ENCODE measurements at places on chromosomes 13 and 19.

DNA sequence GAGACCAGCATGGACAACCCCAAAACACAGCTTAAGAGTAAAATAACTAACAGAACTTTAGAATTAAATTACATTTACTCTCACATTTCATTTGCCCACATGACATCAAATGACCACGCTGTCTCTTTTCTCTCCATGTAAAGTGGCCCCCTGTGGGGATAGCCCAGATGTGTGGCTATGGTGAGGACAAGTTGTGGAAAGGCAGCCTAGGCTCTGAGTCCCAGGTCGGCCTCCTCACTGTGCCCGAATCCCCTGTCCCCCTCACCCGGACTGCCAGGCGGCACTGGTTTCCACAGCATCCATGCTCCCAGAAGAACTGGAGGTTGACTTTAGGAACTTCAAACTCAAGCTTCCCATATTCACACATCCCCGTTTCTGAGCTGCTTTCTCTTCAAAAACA is 111.8 kb upstream of the UQCRFS1 start:
- no peak for DNase-seq

DNA sequence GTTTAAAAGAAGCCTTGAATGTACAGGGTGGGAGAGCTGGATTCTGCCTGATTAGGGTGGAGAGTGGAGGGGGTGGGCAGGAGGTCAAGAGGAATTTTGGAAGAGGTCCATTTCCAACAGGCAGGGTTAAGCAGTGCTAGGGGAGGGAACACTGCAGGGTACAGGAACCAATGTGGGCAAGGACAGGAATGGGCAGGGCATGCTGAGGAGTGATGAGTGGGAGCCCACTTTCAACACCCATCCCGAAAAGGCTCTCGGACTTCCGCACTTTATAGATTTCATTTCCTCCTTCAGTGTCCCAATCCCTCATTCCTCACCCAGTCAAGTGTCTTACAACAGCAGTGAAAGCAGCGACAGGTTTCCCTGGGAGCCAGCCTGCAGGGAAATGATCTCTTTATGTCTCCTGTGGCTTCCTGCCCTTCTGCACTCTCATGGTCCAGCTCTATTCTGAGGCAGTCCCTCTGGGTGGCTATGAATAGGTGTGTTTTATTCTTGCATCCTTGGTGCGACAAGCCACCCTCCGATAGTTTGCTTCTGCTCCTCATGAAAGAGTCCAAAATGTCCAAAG is 50.5 kb upstream of the ZNF507 start:
- DNase-seq, result no peak

GRCh38 chr13:40749327-40749726 is 21.7 kb downstream of the MRPS31 start:
- DNase-seq, result no peak

- DNase-seq, result peak; percentile 8
Measured at GRCh38 chr19:54096617-54097106, 3.9 kb downstream of the OSCAR start.

- DNase-seq, result peak; percentile 87
Measured at GRCh38 chr13:31951215-31951678, 80.3 kb upstream of the FRY start.

DNA sequence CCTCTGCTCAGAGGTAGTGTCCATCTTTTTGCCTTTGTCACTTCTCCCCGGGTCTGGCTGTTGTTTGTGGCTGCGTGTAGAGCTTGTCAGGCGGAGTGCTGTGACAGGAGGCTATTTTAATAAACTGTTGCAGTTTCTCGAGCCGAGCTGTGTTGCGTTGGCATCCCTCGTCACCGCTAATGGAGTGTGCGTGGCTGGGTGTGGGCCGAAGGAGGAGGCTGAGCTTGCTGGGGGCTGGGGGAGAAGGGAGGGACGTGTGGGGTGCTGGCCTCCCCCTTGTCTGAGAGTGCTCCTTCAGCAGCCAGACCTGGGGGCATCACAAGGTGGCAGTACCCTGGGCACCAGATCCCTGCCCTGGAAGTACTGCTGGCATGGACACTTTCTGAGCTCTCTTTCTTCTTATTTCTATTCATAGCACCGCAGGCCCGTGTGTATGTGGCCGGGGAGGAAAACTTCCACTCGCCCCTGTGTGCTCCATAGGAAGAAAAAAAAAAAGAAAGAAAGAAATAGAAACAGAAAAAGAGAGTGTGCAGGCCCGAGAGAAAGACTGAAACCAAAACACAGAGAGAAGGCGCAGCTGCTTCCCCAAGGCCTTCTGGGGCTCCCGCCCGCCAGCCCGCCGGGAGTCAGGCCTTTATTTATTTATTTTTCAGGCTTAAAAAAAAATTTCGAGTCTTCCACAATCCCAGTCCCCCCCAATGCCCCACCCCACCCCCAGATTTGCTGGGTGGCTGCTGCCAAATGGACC is 27.0 kb downstream of the NFIX start:
- no peak for DNase-seq

- no peak for DNase-seq
Measured at GRCh38 chr13:98741741-98742435, 10.6 kb downstream of the SLC15A1 start.

GRCh38 chr19:51372649-51373504 is at the start of gene NKG7:
Gene NKG7 (minus strand): TSS chr19:51372654. CDS start chr19:51372535, 119 bp downstream.
- peak; percentile 78 for DNase-seq

DNA sequence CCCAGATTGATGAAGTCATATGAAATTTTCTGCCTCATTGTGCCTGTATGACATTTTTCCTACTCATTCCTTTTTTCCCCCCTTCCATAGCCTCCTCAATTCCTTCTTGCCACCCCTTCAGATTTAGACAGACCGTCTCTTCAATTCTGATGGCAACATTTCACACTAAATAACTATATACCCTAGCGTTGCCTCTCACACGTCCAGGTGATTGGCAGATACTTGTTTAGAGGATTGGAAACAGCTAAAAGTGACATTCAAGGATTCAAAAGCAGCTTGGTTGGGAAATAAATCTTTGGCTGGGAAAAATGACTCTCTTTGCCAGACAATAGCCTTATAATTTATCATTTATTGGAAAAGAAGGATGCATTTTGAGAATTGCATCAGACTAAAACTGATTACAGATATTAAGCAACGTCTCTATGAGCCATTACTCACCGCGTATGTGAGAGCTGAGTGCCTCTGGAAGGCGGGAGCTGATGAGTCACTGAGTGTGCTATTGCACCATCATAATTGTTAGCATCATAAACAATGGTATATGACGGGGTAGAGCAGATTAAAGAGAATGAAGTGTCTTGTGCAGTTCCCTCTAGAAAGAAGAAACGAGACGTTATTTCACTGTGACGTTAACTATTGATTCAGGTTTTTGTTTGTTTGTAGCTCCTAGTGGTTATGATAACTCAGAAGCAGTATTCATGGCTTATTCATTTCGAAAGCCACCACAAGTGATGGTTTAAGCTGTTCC is 61.1 kb upstream of the FAM216B start:
- no peak for DNase-seq

- DNase-seq, result peak; percentile 71
Measured at GRCh38 chr19:57280962-57281400, 696 bp downstream of the ZNF460 start.

- DNase-seq, result no peak
Measured at GRCh38 chr13:60944016-60944415, 471.6 kb downstream of the PCDH20 start.

DNA sequence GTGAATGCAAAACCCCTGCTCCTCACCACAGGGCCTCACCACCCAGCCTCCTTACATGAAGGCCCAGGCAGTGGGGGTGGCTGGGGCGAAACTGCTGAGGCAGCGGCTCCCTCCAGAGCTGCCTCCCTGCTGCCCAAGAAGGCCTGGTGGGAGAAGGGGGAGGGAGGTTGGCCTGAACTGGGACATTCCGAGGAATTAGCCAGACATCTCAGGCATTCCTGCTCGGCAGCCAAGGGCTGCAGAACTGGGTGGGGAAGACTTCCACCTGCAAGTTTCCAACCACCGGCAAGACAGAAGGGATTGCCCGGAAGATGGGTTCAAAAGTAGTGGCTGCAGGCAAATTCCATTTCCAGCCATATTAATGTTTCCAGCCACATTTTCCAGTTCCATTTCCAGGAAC is 2.3 kb upstream of the PSPN start:
- no peak for DNase-seq

DNA sequence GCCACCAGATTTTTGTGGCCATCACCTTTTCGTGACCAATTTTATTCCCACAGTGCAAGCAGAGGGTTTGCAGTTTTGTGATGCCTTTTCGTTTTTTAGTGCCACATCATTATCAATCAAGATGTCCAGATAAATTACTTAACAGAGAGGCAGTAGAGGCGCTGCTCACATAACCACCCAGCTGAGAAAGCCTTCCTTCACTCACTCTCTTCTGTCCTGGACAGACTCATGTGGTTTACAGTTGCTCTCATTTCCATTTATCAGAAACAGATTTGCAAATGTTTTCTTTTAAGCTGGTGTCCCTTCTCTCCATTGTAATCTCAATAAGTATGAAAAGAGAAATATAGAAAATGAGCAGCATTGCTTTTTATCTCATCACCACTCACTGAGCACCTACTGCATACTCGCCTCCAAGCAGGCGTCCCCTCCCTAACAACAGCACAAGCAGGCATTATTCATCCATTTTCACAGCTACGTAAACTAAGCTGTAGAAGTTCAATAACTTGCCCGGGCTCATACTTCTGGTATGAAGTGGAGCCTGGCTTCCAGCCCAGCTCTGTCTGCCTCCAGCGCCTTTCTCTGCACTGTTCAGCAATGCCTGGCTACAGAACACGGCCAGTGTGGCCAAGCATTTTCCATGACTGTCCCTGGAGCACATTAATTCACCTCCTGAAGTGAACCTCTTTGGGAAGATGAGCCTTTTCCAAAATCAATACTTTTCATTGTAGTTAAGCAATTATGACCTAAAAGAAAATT is 34.6 kb upstream of the KATNAL1 start:
- no peak for DNase-seq

DNA sequence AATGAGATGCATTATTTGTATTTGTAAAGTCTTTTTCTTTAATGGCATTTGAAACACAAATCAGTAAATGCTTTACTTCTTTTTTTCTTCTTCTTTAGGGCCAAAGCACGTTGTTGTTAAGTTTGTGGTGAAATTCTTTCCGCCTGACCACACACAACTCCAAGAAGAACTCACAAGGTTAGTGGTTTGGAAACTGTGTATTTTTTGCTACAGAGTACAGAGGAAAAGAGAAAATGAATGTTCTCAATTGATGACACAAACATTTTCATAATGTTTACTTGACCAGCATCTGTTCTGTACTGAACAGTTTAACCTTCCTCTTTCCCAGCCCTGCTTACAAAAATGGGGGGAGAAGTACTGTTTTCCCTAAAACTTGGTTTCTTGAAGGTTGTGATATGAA is 190.9 kb upstream of the RNF113B start:
- no peak for DNase-seq

GRCh38 chr13:59706101-59706976 is 457.4 kb downstream of the DIAPH3 start:
- no peak for DNase-seq

DNA sequence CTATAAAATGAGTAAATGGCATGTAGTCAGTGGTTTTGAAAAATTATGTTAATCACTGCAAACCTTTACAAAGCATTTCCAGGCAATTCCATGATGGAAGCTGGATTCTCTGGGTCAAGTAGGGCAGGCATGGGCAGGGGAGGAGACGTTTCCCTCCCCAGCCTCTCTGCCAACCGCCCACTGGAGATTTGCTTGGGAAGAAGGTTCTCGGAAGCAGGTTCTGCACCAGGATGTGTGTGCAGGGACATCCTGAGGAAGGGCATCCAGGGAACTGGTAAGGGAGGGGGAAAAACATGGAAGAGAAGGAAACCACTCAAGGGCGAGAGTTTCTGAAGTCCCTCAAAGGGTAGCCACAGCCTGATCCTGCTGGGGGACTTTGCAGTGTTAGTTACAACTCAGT is 469.1 kb downstream of the TSHZ3 start:
- no peak for DNase-seq

GRCh38 chr13:90591927-90592268 is 755.6 kb upstream of the MIR17HG start:
- DNase-seq, result no peak

DNA sequence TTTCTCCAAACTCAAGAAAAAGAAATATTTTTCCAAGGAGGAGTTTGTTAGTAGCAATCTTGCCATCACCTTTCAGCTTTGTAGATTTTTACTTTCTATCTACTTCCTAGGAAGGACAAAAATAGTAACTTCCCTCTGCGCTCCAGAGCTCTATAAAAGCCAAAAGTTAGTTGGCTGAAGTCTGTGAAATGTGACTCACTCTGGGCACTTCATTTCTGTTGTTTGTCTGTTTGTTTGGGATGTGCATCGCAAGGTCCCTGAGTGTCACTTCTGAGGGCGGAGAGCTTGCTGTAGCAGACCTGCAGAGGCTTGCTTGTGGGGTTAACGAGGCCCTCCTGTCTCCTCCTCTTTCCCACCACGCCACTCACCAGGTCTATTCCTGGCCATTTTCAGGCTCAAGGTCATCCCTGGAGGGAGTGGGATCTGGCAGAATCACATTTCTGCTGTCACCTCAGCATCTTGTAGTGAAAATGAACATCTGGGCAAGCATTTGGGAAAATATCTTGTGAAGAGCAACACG is 307.6 kb downstream of the GPC6 start:
- DNase-seq, result no peak

Data from CD4-positive, alpha-beta T cell treated with Interleukin-1 beta for 1 hour (primary cell).